D721Med (cell line): ENCODE measurements at places on chromosomes 7 and 10.
A peak's percentile ranks its signal among the peaks of the same experiment; 100 is the strongest.

DNA sequence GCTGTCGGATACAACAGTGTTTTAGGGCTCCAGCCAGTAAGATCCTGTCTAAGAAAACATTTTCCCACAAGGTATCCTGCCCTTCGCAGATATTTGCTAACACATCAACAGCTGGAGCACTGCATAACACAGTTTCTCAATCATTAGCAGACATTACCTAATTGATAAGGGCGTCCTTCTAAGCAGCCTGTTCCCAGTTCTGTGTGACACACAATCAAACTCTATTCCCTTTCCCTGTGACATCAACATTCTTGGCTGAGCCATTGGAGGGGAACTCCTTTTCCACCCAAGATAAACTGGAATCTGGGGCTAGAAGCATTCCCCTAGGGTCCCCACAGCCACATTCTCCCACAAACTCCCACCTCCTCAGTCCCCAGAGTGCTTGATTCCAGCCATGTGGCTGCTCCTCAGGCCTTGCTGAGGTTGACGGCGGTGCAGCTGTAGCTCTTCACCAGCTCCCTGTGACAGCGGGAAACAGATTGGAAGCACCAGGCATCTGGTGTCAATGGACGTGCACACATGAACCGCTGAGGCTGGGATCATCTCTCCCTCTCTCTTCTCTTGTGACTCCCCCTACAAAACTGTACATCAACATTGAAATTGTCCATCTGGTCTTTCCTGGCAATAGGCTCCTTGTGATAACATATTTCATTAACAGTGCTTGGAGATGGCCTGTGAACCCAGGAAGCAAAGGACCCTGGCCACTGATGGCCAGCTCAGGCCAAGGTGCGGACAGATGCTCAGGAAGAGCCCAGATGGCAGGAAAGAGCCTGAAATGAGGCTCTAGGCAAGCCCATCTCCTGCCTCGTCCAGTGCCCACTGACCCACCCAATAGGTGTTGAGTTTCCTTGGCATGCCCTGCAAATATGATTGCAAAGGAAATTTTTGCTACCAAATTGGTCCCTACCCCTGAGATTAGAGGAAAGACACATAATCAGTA is 131.1 kb upstream of the TBX20 start:
- DNase-seq = no peak

GRCh38 chr10:103549349-103549685 is 55.8 kb downstream of the NEURL1 start:
- DNase-seq = no peak

- no peak for DNase-seq
Observed at GRCh38 chr7:8111282-8111960, 142.8 kb downstream of the GLCCI1 start.

DNA sequence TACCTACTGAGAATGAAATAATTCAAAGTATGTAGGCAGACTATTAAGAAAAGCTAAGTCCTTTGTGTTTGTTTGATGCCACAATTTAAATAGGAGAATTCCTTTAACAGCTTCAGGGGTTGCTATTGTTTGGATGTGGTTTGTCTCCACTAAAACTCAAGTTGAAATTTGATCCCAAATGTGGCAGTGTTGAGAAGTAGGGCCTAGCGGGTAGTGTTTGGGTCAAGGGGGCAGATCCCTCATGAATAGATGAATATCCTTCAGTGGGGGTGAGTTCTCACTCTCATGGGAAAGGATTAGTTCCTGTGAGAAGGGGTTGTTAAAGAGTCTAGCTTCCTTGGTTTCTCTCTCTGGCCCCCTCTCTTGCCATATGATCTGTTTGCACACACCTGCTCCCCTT is 97.0 kb downstream of the HGF start:
- DNase-seq = no peak

DNA sequence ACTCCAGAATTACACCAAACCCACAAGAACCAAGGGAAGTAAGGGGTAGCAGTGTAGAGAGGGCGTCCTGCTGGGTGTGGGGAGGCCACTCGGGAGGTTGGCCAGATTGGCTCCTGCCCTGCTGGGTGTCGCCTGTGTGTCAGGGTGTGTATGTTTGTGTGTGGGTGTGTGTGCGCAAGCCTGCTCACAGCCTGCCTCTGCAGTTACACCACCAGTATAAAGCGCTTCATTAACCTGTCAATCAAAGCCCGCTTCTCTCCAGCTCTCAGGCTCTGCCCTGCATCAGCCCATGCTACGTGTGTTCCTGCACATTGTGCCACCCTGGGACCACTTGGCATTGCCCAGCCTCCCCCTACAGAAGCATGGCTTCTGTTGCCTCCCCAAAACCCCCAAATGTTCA is 83.3 kb upstream of the PAX2 start:
- DNase-seq = no peak

DNA sequence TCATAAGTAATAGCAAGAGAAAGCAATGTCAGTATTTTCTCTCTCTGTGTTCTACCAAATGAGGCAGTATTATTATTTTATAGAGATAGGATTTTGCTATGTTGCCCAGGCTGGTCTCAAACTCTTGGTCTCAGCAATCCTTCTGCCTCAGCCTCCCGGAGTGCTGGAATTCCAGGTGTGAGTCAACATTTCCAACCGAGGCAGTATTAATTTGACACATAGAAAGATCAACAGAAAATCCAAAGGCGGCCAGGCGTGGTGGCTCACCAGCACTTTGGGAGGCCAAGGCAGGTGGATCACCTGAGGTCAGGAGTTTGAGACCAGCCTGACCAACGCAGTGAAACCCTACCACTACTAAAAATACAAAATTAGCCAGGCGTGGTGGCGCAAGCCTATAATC is 71.8 kb downstream of the SMURF1 start:
- DNase-seq = no peak

GRCh38 chr7:34850681-34851080 is 186.6 kb downstream of the DPY19L1 start:
- DNase-seq = no peak

- DNase-seq = no peak
Observed at GRCh38 chr10:88033793-88034192, 170.4 kb downstream of the PTEN start.

GRCh38 chr10:27801171-27801785 is 55.7 kb upstream of the MKX start:
- DNase-seq = no peak

- DNase-seq = no peak
Observed at GRCh38 chr7:16026253-16027020, 340.0 kb upstream of the MEOX2 start.

GRCh38 chr10:13511409-13511808 is 17.4 kb downstream of the BEND7 start:
- no peak for DNase-seq

DNA sequence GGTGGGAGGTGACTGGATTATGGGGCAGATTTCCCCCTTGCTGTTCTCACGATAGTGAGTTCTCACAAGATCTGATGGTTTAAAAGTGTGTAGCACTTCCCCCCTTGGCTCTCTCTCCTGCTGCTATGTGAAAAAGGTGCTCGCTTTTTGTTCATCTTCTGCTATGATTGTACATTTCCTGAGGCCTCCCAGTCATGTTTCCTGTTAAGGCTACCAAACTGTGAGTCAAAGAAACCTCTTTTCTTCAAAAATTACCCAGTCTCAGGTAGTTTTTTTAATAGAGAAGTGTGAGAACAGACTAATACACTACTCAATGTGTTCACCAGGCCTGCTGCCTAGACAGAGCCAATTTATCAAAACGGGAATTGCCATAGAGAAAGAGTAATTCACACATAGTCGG is 49.7 kb downstream of the SDHAF3 start:
- no peak for DNase-seq

GRCh38 chr7:133904776-133905175 is 222.4 kb upstream of the LRGUK start:
- no peak for DNase-seq

DNA sequence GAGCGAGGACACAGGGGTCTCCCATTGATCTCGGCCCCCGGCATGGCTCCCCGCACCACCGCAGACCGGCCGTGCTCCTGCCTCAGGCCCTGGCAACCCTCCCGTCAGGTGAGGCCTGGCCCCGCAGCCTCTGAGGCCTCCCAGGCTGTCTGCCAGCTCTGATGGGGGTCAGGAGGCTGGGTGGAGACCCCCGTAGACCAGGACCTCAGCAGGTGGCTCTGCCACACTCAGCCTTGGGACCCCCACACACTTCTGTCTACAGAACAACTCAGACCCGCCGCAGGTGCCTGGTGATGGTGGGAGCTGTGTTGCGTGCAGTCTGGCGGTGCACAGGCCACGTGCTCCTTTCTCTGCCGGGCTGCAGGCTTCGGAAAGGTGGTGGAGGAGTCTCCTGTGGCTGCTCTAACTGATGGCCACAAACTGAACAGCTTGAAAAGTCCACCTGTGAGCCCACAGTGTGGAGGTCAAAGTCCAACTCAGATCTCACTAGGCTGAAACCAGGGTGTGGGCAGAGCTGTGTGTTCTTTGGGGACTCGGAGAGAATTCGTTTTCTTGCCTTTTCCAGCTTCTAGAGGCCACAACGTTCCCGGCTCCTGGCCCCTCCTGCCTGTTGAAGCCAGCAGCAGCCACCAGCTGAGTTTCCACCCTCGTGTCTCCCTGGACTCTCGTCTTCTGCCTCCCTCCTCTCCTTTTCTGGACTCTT is 62.5 kb downstream of the PWWP2B start:
- DNase-seq = no peak

GRCh38 chr10:47141349-47141748 is 158.6 kb upstream of the GDF10 start:
- DNase-seq = no peak

DNA sequence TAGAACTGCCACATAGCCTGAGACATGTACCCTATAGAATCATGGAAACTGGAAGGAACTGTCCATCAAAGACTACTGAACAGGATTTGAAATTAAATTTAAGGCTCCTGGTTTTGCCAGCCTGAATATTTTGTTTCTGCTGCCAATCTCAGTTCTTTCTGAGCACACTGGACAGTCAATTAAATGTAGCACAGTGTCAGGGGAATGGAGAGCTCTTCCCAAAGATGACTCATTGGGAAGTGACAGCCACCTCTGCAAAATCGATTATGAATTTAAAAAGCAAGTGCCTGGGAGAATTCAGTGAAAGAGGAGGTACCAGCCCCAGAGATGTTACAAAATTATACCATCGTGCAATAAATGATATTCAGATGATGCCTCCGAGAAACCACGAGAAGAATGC is 47.8 kb downstream of the CPXM2 start:
- no peak for DNase-seq

- no peak for DNase-seq
Observed at GRCh38 chr7:116426428-116427156, 72.9 kb upstream of the CAV2 start.

GRCh38 chr10:96283351-96283750 is 12.0 kb upstream of the BLNK start:
- no peak for DNase-seq

GRCh38 chr7:117269417-117269816 is 53.4 kb downstream of the WNT2 start:
- DNase-seq = no peak

DNA sequence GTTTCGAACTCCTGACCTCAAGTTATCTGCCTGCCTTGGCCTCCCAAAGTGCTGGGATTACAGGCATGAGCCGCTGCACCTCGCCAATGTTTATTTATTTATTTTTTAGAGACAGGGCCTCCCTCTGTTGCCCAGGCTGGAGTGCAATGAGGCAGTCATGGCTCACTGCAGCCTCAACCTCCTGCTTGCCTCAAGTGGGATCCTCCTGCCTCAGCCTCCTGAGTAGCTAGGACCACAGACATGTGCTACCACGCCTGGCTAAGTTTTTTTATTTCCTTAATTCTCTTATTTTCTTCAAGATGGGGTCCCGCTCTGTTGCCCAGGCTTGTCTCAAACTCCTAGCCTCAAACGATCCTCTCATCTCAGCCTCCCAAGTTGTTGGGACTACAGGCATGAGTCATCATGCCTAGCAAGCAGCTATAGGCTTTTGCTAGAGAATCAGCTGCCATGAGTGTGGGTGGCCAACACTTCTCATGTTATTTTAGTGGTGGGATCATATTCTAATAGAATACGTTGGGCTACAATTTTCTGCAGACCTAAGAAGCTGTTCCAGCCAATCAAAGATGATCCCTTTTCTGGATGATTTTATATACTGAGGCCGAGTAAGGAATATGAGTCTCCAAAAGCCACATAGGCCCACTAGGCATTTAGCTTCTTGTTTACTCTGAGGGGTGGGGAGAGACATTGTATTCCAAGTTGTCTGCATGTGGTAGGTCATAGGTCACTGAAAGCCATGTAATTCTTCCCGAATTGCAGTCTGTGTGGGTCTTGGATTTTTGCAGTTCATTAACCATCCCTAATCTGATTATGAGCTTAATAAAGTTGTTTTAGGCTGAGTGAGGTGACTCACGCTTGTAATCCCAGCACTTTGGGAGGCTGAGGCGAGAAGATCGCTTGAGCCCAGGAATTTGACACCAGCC is 7.6 kb upstream of the TMEM248 start:
- no peak for DNase-seq

- DNase-seq = no peak
Observed at GRCh38 chr7:150848111-150848510, 4.2 kb upstream of the AOC1 start.

GRCh38 chr10:119445311-119445934 is 97.1 kb downstream of the RGS10 start:
- peak; percentile 43 for DNase-seq

DNA sequence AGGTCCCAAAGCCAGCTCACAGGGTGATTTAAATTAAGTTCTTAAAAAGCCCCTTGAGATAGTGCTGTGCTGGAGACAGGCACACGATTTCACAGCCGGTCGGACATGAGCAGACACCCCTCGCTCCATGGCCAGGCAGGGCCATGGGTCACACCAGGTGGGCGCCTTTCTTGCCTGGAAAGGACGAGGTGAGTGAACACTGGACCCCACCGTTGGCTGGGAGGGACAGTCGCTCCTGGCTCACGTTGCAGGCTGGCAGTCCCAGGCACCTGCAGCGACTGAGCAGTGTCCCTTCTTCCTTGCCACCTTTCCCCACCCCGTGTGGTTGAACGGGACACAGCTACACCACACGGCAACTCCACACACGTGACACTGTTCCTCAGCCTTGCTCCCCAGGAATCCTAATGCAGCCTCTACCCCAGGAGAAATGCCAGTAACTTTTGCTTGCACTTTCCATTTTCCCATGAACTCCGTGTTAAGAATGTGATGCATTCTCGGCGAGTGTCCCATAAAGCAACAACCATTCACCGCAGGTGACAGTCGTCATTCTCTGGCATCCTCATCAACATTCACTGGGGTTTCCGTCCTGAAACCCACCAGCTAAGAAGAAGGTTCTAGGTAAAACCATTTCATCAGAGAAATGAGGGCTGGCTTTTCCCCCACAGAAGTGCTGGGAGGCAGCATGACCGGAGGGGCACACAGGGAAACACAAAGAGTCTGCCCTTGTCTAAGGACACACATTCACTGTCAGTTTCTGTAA is 217.4 kb downstream of the ZMYND11 start:
- no peak for DNase-seq

GRCh38 chr10:68176797-68177196 is 55.1 kb downstream of the ATOH7 start:
- DNase-seq = no peak

DNA sequence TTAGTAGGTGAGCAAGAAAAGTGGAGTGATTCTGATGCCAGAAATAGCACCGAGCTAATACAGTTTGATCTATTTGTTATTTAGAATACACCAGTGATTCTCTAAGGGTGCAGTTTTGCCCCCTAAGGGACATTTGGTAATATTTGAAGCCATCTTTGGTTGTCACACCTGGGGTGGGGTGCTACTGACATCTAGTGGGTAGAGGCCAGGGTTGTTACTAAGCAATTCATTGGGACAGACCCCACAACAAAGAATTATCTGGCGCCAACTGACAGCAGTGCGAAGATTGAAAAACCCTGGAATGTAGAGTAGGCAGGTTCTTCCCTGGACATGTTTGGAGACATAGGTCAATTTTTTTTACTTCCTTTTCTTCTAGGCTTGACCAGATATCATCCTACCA is 14.6 kb downstream of the PALS2 start:
- no peak for DNase-seq

- DNase-seq = no peak
Observed at GRCh38 chr10:101839416-101840063, 4.1 kb downstream of the KCNIP2 start.
